ENCODE measurements at places on chromosomes 7 and 10. TPM values are rescaled to one million over a fixed set of nuclear protein-coding genes. Genes with fewer than 3 reads are reported as not detected.

- no peak for DNase-seq
These were observed 24.4 kb downstream of the TSPAN12 start for GRCh38 chr7:120833546-120833945.

GRCh38 chr10:45325116-45325515 lies 9.7 kb upstream of the OR13A1 start:
- DNase-seq, result no peak

GRCh38 chr7:69819333-69819705 lies 221.0 kb downstream of the AUTS2 start:
- DNase-seq, result no peak

The HOXA10 gene
- total RNA-seq, result 16.3 TPM

The ITPRID1 gene
- not detected for total RNA-seq

- DNase-seq, result no peak
These were observed 32.0 kb downstream of the PPP1R9A start for GRCh38 chr7:94939395-94939794.

DNA sequence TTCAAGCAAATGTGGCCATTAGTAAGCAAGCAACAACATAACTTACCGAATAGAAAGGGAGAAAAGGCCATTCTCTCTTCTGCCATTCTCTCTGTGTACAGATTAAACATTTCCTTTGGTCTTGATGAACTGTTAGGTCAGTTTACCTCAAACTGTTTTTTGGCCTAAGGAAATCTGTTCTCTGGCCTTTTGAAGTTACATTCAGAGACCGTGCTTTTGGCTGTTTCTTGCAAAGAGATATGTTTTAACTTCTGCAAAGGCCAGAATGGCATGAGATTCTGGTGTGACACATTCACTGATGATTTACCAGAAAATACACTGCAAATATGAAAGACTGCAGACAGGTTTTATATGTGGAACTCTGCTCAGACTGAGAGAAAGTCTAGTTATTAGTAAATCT lies 22.2 kb downstream of the AHR start:
- DNase-seq, result no peak

The SRGN gene
- total RNA-seq, result 130 TPM

- no peak for DNase-seq
These were observed 58.4 kb downstream of the CHCHD3 start for GRCh38 chr7:133023370-133024071.

- DNase-seq, result no peak
These were observed 118.6 kb upstream of the PARD3 start for GRCh38 chr10:34933676-34934075.

The FIS1 gene
- total RNA-seq, result 180 TPM

GRCh38 chr7:88431882-88432281 lies 125.2 kb upstream of the STEAP4 start:
- no peak for DNase-seq

DNA sequence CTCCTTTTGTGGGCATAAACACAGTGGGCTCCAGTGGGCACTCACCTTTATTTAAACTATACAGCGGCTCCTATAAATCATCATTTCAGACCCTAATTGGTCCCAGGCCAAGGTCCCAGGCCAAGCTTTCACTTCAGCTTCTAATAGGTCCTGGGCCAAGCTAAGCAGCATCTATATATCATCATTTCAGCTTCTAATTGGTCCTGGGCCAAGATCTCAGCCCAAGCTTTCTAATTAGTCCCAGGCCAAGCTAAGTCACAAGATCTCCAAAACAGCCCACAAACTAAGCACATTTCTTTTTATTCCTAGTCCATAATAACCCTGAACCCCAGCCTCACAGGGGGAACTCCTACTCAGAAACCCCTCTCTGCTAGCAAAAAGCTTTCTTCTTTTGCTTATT lies 47.1 kb downstream of the ZNF680 start:
- DNase-seq, result no peak

GRCh38 chr10:119407254-119407777 lies 135.2 kb downstream of the RGS10 start:
- DNase-seq, result no peak

DNA sequence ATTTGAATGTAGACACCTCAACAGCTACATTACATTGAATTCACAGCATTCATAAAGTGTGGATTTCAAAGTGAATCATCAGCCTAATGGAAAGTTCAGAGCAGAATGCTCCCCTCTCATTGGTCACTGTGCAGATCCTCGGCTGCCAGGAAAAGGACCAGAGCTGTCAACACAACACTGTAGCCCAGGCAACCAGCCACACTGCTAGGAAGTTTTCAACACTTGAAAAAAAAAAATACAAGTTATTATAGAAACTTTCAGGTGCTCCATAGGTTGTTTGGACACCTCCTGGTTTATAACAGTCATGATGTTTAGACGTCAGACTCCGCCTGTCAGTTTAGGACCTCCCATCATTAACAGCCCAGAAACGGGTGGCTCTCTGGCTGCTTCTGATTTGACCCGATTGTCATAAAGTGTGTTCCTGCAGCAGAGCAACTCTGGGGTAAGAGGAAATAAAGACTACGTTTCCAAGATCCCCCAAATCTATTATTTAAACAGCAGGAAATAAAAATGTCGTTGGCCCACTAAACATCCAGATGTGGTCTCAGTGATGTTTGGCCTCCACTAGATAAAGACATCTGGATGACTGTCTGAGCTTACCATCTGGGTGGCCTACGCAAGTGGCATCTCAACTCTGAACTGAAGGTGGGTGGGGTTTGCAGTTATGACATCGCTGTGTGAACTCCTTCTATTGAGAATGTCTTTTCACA lies 117.4 kb downstream of the CABCOCO1 start:
- DNase-seq, result no peak

DNA sequence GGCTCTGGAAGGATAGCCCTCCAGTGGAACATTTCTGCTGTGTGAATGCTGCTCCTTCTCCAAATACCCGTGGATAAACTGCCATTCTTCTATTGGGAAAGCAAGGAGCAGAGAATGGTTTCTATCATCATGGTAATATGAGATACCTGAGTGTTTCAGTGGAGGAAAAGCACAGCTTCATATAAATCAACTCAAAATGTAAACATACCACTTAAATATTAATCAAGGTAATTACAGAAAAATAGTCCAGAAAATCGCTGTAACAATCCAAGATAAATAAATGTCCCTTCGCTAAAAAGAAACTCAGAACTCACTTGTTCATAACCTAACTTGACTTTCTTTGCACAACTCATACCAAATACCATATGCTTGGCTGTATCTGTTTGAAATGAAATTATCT lies 635.8 kb downstream of the PARD3 start:
- no peak for DNase-seq

DNA sequence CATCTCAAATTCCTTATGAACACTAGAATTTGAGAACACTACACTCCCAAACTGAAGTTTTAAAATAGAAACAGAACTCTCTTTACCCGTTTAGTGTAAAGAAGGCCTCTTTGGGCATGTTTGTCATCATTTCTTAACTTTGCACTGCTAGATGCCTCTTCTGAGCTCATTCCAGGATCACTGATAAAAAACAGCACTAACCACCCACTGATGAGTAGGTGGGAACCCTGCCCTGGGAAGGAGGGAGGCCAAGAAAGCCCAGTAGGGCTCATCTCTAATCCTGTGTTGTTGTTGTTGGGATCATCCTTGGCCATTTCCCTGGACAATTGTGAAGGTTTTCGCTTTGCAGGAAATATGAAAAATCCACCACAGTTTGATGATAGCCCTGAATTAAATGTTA lies 68.2 kb downstream of the CUBN start:
- no peak for DNase-seq

- no peak for DNase-seq
These were observed 253.5 kb downstream of the MAGI2 start for GRCh38 chr7:79199961-79200360.

GRCh38 chr7:114970308-114970707 lies 48.4 kb downstream of the MDFIC start:
- DNase-seq, result no peak

The UCMA gene
- not detected for total RNA-seq

DNA sequence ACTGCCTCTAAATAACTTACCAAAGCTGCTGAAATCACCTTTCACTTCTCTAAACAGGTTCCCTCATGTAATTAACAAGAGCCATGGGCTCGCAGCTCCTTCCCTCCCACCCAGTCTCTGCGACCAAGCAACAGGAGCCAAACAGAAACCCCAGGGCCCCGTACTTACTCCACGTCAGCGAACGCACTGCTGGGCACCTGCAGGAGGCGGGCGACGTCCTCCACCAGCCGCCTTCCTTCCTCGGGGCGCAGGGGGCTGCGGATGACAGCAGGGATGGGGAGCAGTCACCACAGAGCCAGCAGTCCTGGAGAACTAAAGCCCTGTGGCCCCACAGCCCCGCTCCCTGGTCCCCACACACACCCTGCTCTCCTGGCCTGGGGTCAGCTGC lies 477.0 kb downstream of the PTPRN2 start:
- DNase-seq, result no peak

GRCh38 chr10:36126076-36126475 lies 484.0 kb upstream of the FZD8 start:
- DNase-seq, result no peak

DNA sequence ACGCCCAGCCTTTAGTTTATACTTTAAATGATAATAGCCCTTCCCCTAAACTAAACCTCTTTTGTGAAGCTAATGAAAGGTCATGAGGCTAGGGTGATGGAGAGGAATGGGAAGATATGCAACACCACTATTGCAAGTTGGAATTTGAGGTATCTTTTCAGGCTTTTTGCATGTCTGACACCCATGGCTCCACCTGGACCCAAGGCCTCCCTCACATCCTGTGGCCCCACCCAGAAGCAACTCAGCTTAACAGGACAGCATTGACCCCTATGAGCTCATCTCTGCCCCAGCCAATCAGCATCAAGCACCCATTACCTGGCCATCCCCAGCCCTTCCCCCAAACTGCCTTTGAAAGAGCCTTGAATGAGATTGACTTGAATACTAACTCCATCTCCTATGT lies 674.2 kb upstream of the NRP1 start:
- DNase-seq, result no peak

- DNase-seq, result no peak
These were observed 238.9 kb upstream of the PLXNA4 start for GRCh38 chr7:132815130-132815529.

The MYO3A gene
- total RNA-seq, result 3.1 TPM

- DNase-seq, result no peak
These were observed 62.6 kb upstream of the EN2 start for GRCh38 chr7:155395176-155395797.

DNA sequence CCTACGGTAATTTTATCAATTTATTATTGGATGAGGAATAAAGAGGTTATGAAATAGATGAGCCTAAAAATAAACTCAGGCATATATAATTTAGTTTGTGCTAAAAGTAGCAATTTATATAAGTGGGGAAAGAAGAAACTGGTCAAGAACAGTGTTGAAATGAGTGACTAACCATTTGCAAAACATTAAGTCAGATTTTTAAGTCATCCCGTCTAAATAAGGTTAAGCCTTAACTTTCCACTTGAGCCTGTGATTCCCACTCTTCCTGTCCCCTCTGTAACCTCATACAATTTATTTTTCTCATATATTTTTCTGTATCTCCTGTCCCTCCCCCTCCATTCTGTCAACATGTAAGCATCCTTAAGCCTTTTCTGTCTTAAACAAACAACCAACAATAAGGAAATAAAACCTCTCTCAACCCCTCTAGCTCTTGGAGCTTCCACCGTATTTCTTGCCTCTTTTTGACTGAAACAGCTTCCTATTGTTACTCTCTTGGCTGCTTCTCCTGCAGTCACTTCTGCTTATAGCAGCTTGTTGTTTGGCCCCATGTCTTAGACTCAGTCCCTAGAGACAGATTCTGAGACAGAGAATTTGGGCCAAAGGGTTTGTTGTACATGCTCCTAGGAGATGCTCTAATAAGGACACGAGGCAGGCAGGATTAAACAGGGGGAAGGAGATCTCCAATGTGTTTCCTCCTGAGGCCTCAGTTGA lies 109.7 kb downstream of the GNAI1 start:
- no peak for DNase-seq

DNA sequence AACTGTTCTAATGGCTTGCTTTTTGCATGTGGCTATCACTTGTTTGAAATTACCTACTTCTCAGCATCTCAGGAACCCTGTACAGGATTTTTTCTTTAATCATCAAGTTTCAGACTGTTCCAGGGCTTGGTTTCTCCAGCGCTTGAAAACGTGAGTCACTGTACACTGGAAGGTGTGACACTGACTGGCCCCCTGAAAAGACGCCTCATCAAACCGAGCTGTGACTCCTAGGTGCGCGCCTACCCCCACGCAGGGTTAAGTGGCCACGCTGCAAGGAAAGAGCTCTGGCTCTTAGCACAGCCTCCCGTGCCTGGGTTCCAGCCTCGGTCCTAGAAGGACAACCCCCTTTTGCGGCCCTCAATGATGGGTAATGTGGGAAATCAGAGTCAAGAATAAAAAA lies 81.0 kb downstream of the EBF3 start:
- no peak for DNase-seq

DNA sequence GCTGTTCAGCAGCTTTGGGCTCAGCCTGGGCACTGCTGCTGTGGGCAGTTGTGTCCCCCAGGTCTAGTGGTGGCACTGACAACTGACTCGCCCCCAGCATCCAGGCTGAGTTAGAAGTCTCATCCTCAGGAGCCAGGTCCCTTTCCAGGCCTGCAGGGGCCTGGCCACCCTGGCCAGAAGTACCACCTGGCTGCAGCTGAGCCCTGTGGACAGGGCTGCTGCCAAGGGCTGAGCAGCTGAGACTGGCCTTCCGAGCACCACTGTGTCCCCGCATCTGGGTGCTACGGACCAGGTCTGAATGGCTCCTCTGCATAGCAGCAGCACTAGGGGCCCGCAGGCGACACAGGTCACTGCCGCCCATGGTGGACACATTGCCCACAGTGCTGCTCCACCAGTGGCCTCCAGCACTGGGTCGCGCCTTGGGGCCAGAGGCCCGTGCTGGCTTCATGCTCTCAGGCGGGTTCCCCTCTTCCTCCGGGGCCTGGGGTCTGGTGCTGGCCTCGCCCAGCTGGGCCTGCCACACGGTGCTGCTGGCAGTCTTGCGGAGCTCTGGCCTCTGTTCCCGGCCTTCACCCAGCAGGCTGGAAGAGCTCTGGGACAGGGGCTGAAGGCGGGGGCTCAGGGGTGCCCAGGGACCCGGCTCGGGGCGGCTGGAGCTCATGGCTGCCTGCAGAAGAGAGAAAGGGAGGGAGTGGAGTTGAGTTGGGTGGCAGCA lies 6.2 kb downstream of the GPRIN2 start:
- peak; percentile 61 for DNase-seq

DNA sequence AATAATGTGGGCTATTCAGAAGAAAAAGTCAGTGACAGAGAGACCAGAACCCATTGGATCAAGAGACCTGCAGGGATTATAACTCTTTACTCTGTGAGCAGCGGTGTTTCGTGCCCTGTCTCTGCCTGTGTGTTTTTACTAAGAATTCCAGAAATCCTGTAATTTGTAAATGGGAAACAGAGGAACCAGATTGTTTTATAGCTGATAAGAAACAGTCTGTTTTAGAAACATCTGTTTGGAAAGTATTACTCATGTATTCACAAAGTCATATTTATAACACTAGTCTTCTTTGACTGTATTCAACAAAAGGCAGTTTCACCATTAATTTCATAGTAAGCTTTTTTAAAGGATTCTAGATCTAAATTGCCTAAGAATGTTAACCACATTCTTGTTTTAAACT lies 30.0 kb upstream of the VDAC2 start:
- DNase-seq, result no peak

The IFRD1 gene
- total RNA-seq, result 31.5 TPM

The OR2A5 gene
- total RNA-seq, result not detected

The HOXA7 gene
- 31.3 TPM for total RNA-seq

- DNase-seq, result no peak
These were observed 254.5 kb downstream of the AHR start for GRCh38 chr7:17552952-17553351.

The LRRC18 gene
- not detected for total RNA-seq

The TCAF1 gene
- 37.2 TPM for total RNA-seq

All from kidney (tissue), 22 donors.